ENCODE measurements at places on chromosomes 13 and 19.

DNA sequence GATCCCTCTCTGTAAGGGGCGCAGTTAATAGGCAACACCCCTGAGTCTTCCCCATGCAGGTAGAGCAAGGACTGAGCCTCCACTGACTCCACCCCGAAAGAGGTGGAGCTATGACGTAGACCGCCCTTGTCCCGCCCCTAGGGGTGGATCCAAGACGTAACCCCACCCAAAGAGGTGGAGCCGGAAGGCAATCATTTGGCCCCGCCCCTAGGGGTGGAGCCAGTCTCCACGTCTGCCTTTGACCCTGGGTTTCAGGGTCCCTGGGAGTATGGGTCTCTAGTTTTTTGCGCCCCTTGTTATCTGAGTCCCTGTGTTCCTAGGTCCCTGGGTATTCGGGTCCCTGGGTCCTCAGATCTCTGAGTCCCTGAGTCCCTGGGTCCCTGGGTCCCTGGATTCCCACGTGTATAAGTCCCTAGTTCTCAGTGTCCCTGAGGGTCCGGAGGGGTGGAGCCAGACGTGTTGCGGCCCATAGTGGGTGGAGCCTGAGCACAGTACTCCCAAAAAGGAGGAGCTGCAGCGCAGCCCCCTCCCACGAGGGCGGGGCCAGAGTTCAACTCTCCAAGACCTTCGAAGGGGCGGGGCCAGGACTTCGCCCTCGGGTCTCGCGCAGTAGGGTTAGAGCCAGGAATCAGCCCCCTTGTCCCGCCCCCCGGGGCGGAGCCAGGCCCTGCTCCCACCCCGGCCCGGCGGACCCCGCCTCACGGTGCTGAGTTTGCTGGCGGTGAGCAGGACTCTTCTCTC, 5.3 kb downstream of the DENND1C start:
- peaks cover 16% of the 10 kb centered on the region for H3K4me1 ChIP-seq
- no peak for DNase-seq
- peak overlapping the region; percentile 31 for H3K4me3 ChIP-seq
- no peaks in the 10 kb centered on the region for H3K36me3 ChIP-seq

- peaks cover 26% of the 10 kb centered on the region for H3K4me1 ChIP-seq
- H3K36me3 ChIP-seq = peaks cover 64% of the 10 kb centered on the region
- H3K27me3 ChIP-seq = no peaks in the 10 kb centered on the region
- no peak overlapping the region for H3K4me3 ChIP-seq
- DNase-seq = no peak
- H3K27ac ChIP-seq = no peak overlapping the region
These were observed 7.3 kb upstream of the STRN4 start for GRCh38 chr19:46753420-46754155.

- DNase-seq = no peak
- no peak overlapping the region for H3K4me3 ChIP-seq
- H3K27me3 ChIP-seq = no peaks in the 10 kb centered on the region
- peak overlapping the region; percentile 67 for H3K27ac ChIP-seq
- H3K4me1 ChIP-seq = peaks cover 67% of the 10 kb centered on the region
These were observed 16.7 kb downstream of the PIP5K1C start for GRCh38 chr19:3683405-3684053.

DNA sequence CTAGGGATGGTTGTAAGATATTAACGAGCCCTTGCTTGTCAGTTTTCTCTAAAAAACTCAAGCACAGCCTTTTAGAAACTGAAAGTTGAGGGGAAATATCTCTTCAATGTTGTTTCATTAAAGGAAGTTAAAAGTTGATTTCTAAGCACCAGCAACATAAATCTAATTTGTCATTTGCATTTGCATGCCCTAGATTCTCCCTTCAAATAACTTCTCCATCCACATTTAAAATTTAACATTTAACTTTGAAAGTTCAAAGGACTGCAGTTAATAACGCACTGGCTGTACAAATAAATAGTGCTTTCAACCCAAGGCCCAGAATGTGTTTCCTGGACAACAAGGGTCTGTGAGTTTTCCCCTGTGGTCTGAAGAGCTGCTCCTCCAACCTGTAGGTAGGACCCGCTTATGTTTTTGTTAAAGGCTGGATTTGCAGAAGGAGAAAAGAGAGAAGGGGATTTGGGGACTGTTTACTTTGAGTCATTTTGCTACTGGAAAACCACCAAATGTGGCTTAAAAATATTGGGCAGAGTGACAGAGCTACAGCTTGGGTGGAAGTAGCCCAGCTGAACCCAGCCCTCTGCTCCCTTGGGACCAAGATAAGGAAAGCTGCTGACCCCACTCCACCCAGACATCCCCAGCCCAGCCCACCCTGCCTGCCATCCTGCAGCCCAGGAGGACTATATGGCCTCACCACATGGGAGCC, 39.8 kb downstream of the TNFRSF19 start:
- H3K36me3 ChIP-seq = no peaks in the 10 kb centered on the region
- peak overlapping the region; percentile 54 for H3K27ac ChIP-seq
- H3K27me3 ChIP-seq = no peaks in the 10 kb centered on the region
- H3K4me3 ChIP-seq = peak overlapping the region; percentile 34

GRCh38 chr13:76677043-76677442, 209.2 kb downstream of the KCTD12 start:
- peak; percentile 85 for DNase-seq
- no peak overlapping the region for H3K27ac ChIP-seq
- H3K36me3 ChIP-seq = no peaks in the 10 kb centered on the region
- no peak overlapping the region for H3K4me3 ChIP-seq

GRCh38 chr19:19120308-19121231, 17.7 kb downstream of the TMEM161A start:
- H3K27ac ChIP-seq = no peak overlapping the region
- H3K27me3 ChIP-seq = no peaks in the 10 kb centered on the region
- H3K36me3 ChIP-seq = peaks cover 48% of the 10 kb centered on the region
- H3K4me1 ChIP-seq = peaks cover 14% of the 10 kb centered on the region
- DNase-seq = no peak

GRCh38 chr19:4362831-4363545, 19.6 kb downstream of the MPND start:
- DNase-seq = no peak
- peaks cover 91% of the 10 kb centered on the region for H3K36me3 ChIP-seq
- no peak overlapping the region for H3K27ac ChIP-seq
- no peaks in the 10 kb centered on the region for H3K27me3 ChIP-seq
- peaks cover 37% of the 10 kb centered on the region for H3K4me1 ChIP-seq
- H3K4me3 ChIP-seq = no peak overlapping the region

Measured in esophagus muscularis mucosa (tissue), 4 donors.